A549 treated with Mapracorat at 1 μM for 4 hours (cell line): ENCODE measurements at places on chromosomes 4 and X. TPM values are rescaled to one million over a fixed set of nuclear protein-coding genes. Genes with fewer than 3 reads are reported as not detected.

GPR143 gene
- total RNA-seq, result 0.08 to 0.37 TPM (median 0.24 TPM) in 5 replicates

TRAM1L1 gene
- 0.45 to 0.70 TPM (median 0.48 TPM) in 5 replicates for total RNA-seq

GPAT3 gene
- total RNA-seq, result 27.7 to 34.1 TPM (median 30.5 TPM) in 5 replicates

TMSB15C gene
- 0.07 to 0.33 TPM (median 0.23 TPM) in 4 of 5 replicates, not detected in the other for total RNA-seq

UCP1 gene
- not detected in 5 replicates for total RNA-seq

GLRA2 gene
- total RNA-seq, result not detected in 5 replicates
